ENCODE measurements at places on chromosomes 6 and 20. TPM values are rescaled to one million over a fixed set of nuclear protein-coding genes. Genes with fewer than 3 reads are reported as not detected.

GRCh38 chr20:18712882-18713281, 100.7 kb upstream of the SCP2D1 start:
- no peak for DNase-seq

The HSD17B8 gene
- not detected for total RNA-seq

DNA sequence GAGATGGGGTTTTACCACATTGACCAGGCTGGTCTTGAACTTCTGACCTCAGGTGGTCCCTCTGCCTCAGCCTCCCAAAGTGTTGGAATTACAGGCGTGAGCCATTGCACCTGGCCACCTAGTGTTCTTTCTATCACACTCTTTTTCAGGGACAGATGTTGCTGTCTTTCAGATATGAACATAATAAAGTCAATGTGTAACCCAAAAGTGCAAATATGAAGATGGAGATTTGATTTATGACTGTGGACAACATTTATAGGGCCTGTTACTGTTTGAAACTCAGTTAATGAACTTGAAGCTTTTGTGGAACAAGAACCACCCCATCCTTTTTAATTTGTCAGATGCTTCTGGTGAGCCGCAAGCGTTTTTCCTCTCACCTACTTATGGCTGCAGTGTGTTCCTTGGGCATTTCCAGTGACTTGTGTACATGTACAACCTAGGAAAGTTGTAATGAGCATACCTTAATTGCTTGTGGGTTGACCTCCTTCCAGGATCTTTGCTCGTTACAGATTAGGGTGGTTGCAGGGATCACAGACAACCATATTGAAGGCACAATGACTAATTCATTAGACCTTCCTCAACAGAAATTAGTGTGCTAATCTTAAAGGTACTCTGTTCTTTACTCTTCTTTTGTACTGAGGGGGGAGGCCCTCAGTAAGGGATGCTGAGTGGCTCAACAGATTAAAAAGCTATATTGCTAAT, 6.8 kb downstream of the TBPL1 start:
- DNase-seq: no peak

DNA sequence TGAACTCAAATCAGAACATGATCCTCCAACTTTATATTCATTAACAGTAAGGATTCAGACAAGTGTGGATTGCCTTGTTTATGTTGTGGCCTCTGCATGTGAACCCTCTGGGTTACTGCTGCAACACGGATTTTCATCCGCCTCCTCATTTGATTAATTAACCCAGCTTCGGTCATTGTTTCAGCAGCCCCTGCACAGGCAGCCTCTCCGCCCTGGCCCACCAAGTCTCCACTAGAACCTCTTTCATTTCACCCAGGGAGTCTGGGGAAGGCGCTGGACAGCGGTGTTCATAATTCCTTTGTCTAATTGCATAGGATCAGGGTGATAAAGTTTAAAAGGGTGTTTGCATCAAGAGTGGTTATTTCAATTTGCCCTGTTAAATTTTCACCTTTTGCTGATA, 15.7 kb downstream of the NKX2-2 start:
- DNase-seq: no peak

DNA sequence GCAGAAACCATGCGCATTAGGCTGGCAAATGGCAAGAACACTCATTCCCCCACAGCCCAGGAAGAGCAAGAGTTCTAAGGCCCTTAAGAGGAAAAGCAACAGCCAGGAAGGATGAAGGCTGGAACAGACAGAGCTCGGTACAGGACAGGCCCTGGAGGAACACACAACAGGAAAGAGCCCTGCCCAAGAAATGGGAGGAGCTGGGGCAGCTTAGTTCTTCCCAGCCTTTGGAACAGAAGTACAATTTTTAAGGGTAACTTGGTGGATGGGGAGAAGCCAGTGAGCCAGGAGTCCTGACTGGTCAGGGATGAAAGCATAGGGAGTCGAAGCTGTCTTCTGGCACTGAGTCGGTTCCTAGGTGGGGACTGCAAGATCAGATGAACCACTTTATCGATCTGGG, 32.4 kb downstream of the OR2B2 start:
- DNase-seq: peak; percentile 34

- DNase-seq: no peak
These were observed 75.8 kb downstream of the PSMG4 start for GRCh38 chr6:3334555-3334954.

DNA sequence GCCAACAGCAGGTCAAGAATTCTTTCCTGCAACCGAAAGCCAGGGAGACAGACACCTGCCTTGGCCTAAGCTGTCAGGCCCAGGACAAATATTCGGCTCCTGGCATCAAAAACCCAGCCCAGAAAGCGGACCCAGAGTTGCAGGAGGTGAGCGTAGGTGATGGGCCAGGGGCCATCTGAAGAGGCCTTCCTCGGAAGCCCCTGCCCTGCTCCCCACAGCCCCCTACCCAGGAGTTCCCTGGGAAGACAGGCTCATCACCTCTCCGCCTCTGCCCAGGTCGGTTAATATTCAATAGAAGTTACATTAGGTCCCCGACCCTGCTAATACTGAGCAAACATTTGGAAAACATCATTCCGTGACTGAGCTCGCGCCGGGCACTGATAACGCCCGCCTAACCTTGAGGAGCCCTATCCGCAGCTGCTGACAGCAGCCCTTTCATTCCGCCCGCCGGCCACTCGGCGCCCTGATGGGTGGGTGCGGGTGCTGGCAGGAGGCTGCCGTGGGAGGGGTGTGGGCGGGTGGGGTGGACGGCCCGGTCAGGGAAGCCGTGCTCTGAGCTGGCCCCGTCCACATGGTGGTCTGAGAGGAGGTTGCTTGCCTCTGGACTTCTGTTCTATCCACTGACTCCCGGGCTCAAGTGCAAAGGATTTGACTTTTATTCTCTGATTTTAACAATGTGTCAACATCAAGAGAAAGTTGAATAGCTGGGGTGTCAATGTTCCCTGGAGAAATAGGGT, 55.7 kb downstream of the HNF4A start:
- no peak for DNase-seq

The TMX4 gene
- 8.1 TPM for total RNA-seq

The CEBPB gene
- total RNA-seq: 46.5 TPM

DNA sequence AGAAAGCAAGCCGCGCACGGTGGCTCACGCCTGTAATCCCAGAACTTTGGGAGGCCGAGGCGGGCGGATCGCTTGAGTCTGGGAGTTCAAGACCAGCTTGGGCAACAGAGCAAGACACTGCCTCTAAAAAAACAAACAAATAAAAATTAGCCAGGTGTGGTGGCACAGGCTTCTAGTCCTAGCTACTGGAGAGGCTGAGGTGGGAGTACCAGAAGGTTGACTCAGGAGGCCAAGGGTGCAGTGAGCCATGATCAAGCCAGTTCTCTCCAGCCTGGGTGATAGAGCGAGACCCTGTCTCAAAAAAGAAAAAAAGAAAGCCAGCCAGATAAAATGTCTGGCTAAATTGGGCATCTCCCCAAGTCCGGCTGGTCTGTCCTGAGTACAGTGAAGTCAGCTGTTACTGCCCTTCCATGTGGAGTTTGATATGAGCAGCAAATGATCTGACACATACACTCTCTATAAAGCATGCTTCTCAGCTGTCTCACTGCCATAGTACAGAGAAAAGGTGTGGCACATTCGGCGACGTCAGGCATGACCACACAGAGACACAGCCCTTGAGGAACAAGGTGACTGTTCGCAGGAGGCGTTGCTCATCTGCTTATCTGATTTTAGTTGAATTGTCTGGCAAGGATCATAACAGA, 13.0 kb downstream of the CD83 start:
- DNase-seq: no peak

GRCh38 chr6:125931733-125932450, 24.7 kb upstream of the HINT3 start:
- no peak for DNase-seq

The PACSIN1 gene
- total RNA-seq: not detected

The PXDC1 gene
- total RNA-seq: 67.9 TPM

DNA sequence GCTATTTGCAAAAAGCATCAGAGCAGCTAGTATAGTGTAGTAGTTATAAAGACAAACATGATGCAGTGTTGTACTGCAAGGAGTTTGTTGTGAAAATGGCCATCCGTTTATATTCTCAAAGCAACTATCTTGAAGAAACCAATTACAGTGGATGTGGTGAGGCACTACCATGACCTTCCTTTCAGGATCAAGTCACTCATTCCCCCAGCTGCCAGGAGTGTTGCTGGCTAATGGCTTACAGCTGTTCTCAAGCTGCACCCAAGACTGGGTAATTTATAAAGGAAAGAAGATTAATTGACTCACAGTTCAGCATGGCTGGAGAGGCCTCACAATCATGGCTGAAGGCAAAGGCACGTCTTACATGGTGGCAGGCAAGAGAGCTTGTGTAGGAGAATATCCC, 29.0 kb downstream of the ADGRF4 start:
- peak; percentile 13 for DNase-seq

DNA sequence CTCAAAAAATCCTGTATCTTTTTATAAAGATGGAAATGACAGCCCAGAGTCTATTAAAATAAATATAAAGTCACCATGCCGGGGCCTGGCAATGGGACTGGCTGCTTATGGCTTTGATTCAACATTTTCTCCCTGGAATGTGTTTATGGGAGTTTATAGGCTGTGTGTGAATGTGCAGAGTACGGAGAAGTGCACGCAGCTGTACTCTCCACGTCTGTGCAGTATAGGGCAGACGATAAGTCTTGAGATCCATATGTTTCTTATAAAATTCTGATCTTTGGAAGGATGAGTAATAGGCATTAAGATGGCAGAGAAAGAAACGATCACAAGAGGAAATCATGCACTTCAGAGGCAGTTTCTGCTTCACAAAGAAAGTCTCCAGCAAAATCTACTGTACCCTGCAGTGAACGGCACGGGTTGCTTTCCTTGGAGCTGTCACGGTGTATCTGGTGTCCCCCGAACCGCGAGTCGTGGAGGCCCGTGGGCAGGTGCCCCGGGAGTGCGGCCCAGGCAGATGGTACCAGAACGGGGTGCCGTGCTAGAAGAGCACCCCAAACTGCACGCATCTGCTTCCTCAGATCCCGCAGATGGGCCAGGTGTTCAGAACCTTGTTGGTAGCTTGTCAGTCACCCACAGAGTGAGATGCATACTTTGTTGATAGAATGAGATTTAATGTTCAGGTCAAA, 382.5 kb downstream of the TAF4 start:
- no peak for DNase-seq

The FAM83B gene
- total RNA-seq: not detected

The CST4 gene
- total RNA-seq: not detected

GRCh38 chr6:158649289-158650143, at the start of gene SYTL3:
SYTL3 (plus strand) TSS chr6:158650054; CDS start chr6:158663269, 13,215 bp downstream.
- peak; percentile 77 for DNase-seq

- peak; percentile 8 for DNase-seq
These were observed 22.2 kb downstream of the FAM110A start for GRCh38 chr20:855466-856360.

DNA sequence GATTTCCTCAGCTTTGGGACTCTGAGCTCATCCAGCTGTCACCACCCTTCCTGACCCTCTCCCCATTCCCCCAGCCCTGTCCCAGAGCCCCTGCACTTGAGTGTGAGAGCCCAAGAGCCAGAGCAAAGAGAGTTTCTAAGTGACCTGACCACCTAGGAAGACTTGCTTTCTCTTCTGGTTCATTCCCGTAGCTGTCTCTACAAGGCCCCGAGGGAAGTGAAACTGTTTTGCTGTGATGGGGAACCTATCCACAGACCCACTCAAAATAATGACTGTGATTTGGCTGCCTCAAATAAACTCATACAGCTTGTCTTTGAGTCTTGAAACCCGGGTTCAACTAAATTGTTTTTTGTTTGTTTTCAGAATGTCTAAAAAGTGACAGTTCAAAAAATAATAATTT, 74.6 kb upstream of the XRN2 start:
- no peak for DNase-seq

DNA sequence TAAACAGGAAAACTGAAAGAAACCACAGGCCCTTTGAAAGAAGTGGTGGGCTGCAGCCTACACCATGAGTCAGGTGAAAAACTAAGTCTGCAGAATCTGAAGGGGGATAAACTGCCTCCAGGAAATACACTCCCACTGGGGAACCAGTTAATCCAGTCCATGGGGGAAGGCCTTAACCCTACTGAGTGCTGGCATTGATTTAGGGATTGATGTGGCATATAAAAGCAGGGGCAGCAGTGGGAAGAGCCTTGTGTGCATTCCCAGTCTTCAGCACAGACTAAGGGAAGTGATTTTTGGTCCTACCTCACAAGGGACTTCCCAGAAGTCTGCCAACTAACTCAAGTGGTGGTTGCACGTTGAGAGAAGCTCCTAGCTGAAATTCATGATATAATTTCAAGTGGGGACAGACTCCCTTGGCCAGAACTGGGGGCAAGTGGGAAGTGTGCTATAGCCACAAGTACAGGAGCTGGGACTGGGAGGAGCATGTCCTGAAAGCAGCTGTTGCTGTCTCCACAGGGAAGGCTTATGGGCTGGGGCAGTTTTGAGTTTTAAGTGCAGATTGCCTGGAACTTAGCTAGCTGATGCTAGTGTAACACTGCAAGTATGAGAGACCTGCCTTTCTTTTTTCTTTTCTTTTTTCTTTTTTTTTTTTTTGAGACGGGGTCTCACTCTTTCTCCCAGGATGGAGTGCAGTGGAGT, 31.2 kb downstream of the CITED2 start:
- DNase-seq: no peak

DNA sequence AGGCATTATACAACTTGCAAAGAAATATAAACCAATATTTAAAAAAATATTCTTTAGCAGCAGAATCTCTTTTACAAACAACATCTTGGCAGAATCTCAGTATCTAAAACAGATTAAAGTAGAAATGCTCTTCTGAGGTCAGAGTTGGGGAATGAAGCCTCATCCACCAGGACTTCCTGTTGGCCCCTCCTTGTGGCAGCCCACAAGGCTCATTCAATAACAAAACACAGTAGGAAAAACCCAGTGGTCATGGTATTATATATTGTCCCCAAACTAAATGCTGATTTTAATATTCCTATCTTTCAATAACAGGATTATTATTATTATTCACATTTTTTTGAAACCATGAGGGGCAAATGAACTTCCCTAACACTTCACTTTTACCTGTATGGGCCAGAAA, 368.6 kb downstream of the BTBD9 start:
- DNase-seq: peak; percentile 26

DNA sequence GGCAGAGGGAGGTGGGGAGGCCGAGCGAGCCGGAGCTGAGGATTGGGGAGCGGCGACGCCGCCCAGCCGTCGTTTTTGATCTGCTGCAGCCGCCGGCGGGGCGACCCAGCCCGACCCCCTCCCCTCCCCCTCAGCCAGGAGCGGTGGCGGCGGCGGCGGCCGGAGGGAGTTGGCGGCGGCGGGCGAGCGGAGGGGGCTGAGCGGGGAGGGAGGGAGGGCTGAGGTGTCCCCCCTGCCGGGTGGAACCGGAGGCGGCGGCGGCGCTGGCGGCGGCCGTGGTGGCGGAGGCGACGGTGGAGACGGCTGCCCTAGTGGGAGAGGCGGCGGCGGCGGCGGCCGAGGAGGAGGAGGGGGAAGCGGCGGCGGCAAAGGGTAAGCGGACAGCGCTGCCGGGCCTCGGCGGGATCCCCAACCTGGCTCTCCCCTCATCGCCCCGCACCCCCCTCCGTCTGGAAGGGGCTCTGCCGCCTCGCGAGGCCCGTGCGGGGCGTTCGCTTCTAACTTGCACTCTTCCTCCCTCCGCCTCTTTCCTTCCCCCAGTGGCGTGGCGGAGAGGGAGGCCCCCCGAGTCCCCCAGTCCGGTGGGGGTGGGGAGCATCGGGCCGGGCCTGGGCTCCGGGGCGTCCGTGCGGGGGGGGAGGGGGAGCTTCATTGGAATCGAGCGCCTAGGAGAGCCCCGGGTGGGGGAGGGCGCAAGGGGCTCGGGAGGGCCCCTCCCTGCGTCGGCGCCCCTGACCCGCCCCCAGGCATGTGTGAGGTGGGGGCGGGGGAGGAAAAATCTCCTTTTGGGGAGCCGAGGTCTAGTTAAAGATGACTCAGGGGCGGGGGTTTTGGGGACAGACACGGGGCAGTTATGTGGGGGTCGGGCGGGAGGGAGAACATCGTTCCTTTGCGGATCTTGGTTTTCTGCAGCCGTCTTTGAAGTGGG, at the start of gene TAB2:
TAB2 (plus strand) TSS at position 69 of the 928 bp plus-strand sequence. CDS start 52,286 bp downstream, outside the sequence.
- peak; percentile 39 for DNase-seq

The C20orf202 gene
- not detected for total RNA-seq

The OR2H1 gene
- not detected for total RNA-seq

All from MG63 (cell line).